ENCODE measurements at places on chromosomes 4 and X.

- no peak for DNase-seq
These were observed 82.5 kb downstream of the HS6ST2 start for GRCh38 chrX:132875650-132876522.

DNA sequence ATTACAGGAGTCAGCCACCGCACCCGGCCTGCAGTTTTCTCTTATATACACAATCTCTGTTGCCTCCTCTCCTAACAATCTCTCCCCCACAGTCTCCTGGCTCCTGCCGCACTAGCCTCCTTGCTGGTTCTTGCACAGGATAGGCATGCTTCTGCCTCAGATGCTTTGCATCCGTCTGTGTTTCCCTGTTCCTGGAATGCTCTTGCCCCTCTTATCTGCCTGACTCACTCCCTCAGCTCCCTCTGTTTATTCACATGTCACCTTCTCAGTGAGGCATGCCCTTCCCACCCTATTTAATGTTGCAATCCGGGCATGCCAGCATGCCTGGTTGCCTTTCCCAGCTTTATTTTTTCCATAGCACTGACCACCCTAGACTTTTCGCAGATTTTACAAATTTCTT, 161.9 kb downstream of the PHF8 start:
- no peak for DNase-seq

- DNase-seq: no peak
These were observed 41.8 kb upstream of the CEP135 start for GRCh38 chr4:55906989-55907388.

DNA sequence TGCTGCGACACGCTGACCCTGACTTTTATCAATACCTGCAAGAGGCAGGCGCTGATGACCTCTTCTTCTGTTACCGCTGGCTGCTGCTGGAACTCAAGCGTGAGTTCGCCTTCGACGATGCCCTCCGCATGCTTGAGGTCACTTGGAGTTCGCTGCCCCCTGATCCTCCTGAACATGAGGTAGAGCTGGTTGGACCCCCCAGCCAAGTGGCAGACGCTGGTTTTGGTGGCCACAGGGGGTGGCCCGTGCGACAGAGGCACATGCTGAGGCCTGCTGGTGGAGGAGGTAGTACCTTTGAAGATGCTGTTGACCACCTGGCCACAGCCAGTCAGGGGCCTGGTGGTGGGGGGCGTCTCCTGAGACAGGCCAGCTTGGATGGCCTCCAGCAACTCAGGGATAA, 14.2 kb upstream of the RBM3 start:
- DNase-seq: no peak

- no peak for DNase-seq
These were observed 33.8 kb upstream of the ADRA2C start for GRCh38 chr4:3732076-3733028.

- DNase-seq: no peak
These were observed 12.8 kb downstream of the CYSLTR1 start for GRCh38 chrX:78314561-78314960.

- DNase-seq: no peak
These were observed 376.7 kb upstream of the KLHL4 start for GRCh38 chrX:87140800-87141483.

- DNase-seq: no peak
These were observed 68.8 kb upstream of the CLNK start for GRCh38 chr4:10753336-10753735.

- DNase-seq: no peak
These were observed 68.4 kb downstream of the GPAT3 start for GRCh38 chr4:83604321-83604720.

DNA sequence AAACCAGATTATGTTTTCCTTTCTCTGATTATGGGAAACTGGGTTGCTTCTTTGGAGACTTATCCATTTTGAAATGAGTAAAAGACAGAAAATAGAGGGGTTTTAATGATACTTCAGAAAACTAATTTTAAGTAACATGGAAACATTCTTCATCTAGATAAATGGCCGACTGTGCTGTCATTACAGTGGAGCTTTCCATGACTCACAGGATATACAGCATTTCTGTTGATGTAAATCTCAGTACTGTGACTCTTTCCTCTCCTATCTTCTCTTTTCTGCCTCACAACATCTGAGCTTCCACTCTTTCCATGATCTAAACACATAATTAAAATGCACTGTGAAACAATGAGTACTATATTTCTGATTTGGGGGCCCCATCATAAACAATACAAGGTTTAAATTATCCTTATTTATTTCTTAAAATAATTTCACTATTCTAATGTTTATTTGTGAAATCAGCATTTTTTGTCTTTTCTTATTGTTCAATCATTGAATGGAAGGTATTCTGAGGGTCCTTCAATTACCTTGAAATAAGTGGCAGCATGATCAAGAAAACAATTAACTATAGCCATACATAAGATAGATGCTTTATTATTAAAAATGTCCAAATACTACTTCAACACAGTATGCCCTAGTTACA, 19.3 kb downstream of the SEC24D start:
- DNase-seq: no peak

DNA sequence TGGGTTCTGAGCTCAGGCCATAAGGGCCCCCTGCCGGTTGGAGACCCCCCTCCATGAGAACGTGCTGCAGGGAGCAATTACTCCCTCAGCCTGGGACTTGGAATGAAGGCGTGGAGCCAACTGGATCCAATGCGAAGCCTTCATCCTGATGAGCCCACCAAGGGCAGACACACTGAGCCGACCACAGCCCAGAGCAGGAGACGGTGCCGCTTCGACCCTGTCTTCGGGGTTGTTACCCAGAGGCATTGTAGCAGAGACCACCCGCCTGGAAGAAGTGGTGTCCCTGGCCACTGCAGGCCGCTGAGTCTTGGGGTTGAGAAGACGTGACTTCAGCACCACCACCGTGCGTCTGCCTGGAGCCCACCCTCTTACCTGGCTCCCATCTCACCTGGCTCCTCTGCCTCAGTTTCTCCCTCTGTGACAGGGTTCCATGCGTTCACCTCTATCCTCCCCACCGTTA, 7.0 kb upstream of the NKX1-1 start:
- DNase-seq: no peak

DNA sequence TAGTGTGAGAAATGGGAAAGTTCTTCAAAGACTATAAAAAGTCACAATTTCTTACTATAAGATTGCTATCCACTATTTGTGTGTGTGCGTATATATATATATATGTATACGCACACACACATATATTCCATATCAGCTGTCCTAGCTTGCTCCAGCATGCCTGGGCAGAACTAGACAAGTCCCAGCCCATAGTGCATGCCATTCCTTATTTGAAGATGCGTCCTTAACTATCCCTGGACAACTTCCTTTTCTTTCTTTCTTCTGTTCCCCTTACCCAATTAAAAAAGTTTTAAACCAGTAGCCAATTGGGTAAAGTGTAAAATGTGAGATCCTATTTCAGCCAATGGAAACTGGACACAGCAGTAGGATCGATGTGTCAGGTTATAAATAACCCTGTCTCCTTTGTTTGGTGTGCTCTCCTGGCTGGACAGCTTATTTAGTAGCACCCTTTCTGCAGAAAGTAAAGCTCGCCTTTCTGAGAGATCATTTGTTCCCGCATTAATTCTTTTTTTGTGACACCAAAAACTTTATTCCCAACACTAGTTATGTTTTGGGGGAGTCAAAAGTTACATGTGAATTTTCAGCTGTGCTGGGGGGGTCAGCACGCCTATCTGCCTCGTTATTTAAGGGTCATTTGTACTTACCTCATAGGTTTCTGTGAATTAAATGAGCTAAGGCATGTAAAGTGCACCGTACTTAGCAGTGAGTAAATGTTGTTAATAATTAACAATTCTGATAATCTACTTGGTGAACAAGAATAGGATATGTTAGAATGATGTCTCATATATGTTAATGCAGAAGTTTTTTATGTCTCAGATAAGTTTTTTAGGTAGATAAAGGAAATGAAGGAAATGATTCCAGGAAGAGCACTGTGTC, 40.9 kb downstream of the KDM6A start:
- no peak for DNase-seq

DNA sequence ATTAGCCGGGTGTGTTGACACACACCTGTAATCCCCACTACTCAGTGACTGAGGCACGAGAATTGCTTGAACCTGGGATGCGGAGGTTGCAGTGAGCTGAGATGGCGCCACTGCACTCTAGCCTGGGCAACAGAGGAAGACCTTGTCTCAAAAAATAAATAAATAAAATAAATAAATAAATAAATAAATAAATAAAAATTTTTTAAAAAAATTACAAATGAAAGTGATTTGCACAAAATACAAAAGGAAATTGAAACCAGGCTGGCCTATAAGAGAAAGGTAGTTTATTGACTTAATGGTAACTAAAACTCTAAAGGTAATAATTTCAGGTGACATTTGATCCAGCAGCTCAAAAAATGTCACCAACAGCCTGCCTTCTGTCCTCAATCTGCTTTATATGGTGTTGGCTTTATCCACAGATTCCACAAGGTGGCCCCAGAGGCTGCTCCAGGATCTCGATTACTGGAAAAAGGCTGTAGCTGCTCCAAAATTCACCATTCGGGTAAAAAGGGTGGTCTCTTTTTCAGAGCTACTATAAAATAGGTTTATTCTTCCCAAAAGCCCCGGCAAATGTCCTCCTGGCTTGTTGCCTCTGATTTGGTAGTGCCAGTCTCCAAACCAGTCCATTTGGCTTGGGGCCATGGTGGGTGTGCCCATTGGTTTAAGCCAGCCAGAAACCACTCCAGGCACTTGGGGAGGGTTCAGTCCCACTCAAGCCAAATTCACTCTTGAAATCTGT, 61.4 kb upstream of the TRIM2 start:
- peak; percentile 56 for DNase-seq

DNA sequence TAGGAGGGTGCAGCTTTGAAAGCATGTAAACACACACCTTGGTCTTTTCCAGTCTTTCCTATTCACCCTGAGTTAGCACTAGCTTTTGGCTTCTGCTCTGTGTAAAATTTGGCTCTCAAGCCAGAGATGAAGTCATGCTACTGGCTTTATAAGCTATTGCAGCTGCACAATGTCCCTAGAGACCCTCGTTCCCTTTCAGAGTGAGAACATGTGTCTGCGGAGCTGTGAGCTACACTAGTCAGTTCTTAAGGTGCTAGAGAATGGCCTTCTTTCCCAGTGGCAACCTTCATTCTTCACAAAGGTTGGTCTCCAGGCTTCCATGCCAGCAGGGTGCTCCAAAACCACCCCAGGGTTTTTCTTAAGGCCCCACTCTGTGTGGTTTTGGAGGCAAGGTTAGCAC, 199.1 kb downstream of the SPATA18 start:
- DNase-seq: no peak

DNA sequence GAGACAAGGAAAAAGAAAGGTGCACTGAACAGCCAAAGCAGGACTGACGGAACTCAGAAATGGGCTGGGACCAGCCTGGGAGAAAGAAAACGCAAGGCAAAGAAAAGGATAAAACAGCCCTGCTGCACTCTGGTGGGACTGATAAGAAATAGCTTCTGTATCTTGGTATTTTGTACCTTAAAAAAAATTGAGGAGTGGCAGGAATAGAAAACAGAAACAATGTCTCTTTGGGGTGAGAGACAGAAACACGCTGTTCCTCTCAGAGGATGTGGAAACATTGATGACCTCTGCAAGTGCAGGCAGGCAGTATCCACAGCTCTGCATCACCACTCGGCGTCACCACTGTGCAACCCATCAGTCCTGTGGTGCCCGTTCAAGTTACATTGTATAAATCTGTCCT, 152.5 kb upstream of the SPRY1 start:
- DNase-seq: no peak

- DNase-seq: peak; percentile 39
These were observed 220.4 kb downstream of the SPRY1 start for GRCh38 chr4:123616951-123617461.

DNA sequence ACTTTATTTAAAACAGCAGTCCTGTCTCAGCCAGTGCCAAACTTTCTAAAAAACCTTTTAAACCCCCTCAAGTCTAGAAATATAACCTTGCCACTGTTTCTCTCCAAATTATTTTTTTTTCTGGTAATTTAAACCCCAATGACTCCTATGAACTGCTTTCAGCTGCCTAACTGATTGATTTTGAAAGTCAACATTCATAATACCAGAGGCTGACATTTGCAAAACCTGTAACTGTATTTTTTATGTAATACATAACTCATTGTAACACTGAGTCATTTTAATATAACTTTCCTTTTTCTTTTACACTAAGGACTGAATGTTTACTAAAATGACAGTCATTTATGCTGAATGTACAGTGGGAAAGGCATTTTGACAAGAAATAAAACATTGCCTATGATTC, 19.1 kb upstream of the EGFL6 start:
- no peak for DNase-seq

DNA sequence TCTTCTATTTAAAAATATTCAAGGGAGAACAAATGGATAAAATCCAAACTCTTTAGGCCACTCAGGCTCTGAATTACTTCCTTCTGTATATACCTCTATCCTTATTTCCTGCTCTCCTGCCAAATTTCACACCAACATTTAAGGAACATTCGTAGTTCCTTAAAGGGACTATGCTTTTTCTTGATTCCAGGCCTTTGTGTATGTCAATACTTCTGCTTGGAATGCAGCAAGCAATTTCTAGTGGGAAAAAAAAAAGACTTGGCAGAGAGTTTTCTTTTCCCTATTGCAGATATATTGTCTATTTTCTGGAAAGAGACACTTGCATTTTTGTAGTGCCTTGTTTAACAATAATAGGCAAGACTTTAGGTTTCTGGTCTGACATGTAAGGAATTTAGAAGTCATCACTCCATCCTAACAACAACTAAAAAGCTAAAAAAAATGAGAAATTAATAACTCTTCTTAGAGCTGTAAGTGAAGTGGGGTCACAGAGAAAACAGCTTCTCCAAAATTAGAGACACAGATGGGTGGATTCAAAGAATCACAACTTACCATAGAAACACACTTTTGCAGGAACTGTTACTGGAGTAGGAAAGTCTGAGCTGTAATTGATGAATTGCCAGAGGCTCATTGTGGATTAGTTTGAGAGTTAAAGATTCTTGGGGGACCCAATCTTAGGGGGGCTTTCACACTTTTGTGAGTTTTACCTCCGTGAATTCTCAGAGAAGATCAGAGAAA, 2.1 kb upstream of the ADH5 start:
- DNase-seq: no peak

DNA sequence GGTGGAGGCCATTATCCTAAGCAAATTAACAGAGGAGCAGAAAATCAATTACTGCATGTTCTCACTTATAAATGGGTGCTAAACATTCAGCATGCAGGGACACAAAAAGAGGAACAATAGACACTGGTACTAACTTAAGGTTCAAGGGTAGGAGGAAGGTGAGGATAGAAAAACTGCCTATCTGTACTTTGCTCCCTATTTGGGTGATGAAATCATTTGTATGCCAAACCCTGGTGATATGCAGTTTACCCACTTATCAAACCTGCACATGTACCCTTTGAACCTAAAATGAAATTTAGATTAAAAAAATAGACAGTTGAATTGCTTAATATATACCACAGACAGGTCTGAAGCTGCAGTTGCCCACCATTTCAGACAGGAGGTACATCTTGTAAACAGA, 143.3 kb upstream of the KLHL4 start:
- DNase-seq: no peak

Data from NCI-H1105 (cell line).